ENCODE measurements at places on chromosomes 12 and 14. TPM values are rescaled to one million over a fixed set of nuclear protein-coding genes. Genes with fewer than 3 reads are reported as not detected.
A peak's percentile ranks its signal among the peaks of the same experiment; 100 is the strongest.

FAIM2 gene
- total RNA-seq: not detected

DNA sequence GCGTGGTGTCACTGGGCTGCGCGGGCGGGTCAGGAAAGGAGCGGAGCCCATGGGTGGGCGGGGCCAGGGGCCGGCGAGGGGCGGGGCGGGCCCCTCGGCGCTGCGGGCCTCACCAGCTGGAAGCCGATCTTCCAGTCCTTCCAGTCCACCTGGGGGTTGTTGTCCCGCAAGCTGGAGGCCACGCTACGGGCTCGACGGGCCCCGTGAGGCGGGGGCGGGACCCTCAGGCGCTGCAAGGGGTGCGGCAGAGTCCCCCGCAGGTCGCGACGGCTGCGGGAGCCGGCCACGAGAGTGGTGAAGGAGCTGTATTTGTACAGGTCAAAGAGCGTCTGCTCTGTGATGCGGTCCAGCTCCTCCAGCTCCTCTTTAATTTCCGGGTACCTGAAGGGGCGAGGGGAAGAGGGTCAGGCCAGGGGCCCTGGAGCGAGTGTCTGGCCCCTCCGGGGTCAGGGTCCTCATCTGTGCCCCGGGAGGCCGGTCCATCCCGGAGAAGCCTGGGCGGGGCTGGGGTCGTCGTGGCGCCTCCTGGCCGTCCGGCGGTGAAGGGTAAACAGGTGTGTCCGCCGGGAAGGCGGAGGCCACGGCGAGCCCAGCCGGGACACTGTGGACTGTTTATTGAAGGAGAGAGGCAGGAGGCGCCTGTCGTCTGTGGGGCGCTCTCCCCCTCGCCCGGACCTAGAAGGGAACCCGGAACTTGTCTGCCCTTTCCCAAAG, 11.9 kb downstream of the SCNN1A start:
- peak; percentile 81 for DNase-seq

BDKRB1 gene
- total RNA-seq: not detected

- DNase-seq: no peak
Observed at GRCh38 chr14:26993556-26993955, 395.7 kb upstream of the NOVA1 start.

DNA sequence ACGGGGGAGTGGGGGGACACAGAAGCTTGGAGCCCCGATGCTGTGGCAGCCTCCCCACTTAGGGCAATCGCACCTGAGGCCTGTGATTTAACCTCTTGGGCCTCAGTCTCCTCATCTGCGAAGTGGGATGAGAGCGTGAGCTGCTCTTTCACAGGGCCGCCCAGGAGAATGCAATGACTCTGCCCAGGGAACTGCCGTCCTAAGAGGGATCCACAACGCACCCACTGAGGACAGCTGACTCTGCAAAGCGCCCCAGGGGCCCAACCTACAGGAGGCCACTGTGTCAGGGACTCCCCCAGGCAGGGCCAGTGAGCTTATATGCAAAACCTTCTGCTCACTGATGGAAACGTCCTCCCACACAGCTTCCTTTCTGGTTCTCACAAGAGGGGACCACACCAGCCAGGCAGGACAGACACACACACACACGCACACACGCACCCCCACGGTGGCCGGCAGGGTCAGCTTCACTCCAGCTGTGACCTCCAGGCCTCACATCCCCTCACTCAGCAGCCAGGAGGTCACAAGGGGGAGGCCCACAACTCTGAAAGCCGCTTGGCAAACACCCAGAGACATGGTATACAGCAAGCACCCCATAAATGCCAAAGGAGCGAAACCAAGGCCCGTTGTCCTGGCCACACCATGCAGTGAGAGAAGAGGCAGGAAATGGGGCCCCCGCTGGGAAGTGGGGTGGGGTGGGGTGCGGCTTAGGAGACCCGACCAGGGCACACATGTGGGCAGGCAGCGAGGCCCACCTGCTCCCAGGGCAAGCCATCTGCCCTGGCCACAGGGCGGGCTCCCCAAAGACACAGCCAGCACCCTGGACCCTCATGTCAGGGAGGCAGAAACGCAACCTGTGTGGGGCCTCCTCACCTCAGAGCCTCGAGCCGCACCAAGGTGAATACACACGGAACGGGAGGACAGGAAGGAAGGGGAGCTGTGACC, 73.3 kb downstream of the NCOR2 start:
- DNase-seq: no peak

DNA sequence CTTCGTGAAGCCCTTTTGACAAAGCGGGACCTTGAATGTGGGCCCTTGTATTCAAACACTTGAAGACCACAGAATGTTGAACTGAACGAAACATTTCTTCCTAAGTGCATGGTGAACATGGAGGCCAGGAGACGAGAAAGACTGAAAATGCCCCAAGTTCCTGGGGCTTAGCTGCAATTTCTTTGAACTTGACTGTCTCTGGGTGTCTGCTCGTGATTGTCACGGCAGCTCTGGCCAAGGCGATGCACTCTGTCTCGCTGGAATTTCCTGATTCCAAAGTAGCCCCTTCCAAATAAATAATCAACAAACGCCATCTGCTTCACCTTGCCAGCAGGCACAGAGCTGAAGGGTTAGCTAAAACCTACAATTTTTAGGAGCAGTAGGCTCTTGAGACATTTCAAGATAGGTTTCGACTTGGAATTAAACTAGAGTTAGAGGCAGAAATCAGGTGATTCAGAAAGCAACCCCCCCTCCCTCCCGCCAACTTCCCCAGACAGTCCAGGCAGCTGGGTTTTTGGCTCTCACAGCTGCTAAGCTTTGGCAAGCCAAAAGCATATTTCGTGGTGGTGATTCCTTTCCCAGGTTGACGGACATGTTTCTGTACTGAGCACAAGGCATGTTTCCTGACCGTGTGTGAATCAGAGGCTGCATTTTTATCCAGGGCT, 13.5 kb upstream of the IRF2BPL start:
- no peak for DNase-seq

GRCh38 chr12:93612776-93613175, 40.3 kb downstream of the SOCS2 start:
- DNase-seq: no peak

- no peak for DNase-seq
Observed at GRCh38 chr12:103547376-103547775, 39.7 kb upstream of the STAB2 start.

GRCh38 chr14:24434676-24435075, 4.9 kb downstream of the KHNYN start:
- DNase-seq: no peak

PDE6H gene
- not detected for total RNA-seq

DNA sequence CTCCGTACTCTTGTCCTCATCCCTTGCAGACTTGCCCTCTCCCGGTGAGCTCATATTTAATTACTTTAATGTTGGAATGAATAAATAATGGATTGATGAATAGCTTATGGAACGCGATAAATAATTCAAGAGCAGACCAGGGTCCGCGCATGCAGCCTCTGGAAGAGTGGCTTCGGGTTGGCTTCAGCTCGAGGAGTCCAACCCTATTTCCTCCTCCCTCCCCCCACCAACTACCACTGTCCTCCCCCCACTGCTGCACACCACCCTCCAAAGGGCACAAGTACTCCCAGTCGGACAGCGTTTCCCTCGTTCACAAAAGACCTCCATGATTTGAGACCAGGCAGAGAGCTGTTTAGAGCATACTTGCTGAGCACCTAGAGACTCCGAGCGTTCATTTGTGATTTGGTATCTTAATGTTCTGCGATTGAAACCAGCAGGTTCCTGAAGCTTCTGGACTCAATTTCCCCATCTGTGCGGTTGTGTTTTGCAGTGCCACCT, 647 bp upstream of the SIX1 start:
- no peak for DNase-seq

- DNase-seq: no peak
Observed at GRCh38 chr12:77382096-77382742, 316.9 kb upstream of the E2F7 start.

- DNase-seq: peak; percentile 71
Observed at GRCh38 chr12:69900720-69901131, 75.7 kb downstream of the MYRFL start.

DNA sequence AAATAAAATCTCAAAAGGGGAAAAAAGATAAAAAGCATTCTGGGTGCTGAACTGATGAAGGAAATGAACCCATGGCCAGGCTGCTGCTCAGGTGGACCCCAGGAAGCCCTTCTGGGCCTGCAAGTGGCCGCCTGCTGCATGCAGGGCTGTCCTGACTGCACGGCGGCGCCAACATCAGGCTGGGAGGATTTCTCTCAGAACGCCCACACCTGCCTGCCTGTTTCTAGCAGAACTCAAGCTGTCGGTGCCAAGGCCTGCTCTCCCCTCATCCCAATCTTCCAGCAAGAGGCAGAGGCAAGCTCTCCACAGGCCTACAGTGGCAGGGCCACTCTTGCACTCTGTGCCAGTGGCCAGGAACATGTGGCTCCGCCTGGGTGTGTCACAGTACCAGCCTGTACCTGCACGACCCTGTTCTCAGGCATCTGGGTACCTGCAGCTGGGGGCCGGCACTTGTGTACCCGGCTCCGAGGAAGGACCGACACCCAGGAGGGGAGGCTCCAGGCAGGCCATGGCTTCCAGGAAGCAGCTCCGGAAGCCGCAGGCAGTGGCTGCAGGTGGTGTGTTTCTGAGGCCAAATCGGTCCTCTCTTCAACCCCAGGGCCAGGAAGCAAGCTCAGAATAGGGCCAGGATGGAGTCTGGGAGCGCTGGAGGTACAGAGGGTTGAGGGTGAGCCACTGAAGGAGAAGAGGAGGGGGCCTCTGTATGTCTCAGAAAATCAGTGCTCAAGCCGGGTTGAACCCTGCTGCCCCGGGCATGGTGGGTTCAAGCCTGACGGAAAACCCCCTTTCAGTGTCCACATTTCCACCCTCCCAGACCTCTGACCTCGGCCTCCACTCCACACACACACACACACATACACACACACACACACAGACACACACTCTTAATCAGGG, 2.5 kb upstream of the INF2 start:
- DNase-seq: no peak

- DNase-seq: no peak
Observed at GRCh38 chr12:82438356-82438755, 80.0 kb downstream of the METTL25 start.

- DNase-seq: peak; percentile 75
Observed at GRCh38 chr12:43835656-43836474, at the start of gene TMEM117. TMEM117 (plus strand) TSS chr12:43836081.

OR4E2 gene
- total RNA-seq: not detected

- no peak for DNase-seq
Observed at GRCh38 chr12:123996581-123996980, 23.6 kb downstream of the ZNF664 start.

GRCh38 chr12:29053567-29053966, 95.5 kb upstream of the FAR2 start:
- DNase-seq: no peak

- DNase-seq: peak; percentile 35
Observed at GRCh38 chr12:99983456-99984258, 1.1 kb downstream of the ANKS1B start.

GRCh38 chr12:69471667-69472385, 1.6 kb downstream of the FRS2 start:
- no peak for DNase-seq

DNA sequence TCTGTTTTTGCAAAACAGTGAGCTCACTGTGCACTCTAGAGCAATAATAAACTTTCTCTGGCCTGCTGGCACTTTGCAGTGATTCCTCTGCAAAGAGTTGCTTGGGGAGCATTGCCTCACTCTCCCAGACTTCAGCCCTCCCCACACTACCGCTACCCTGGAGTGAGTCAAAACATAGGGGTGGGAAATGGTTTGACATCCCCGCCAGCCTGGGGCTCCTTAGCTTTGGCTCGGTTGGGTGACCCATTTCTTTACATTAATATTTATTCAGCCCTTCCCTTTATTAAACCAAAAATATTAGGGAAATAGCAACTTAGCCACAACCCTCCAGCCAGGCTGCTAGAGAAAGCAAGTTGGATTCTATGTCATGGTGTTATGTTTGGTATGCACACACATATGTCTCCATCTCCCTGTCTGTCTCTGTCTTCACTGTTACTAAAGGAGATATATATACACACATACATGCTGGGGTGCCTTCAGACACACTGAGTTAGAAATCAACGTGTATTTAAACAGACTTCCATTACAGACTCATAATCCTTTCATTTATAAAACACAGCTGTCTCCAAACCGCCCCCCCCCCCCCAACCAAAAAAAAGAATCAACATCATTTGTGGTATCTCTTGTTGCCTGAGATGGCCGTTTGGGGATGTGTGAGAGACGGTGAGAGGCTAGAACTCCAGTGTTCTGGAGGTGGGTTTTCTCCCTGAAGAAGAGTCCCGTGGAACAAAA, 3.4 kb upstream of the IRF2BPL start:
- no peak for DNase-seq

- DNase-seq: peak; percentile 87
Observed at GRCh38 chr14:103103461-103104388, 9.2 kb downstream of the EXOC3L4 start.

DNA sequence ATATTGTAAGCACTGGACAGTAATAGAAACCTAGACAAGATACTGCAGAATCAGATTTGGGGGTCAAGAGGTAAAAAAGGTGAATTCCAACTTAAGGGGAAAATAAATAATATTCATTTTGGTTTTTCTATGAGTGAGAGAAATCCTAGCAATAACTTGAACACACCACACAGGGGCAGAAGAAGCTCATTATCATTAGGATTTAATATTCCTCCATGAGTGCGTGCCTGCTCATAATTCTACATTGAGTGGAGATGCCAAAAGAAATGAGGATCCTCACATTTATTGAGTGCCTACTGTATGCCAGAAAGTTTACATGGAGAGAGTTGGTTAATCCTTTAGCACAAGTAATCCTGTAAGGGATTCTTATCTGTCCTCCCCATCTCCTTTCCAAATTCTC, 40.5 kb upstream of the C14orf132 start:
- DNase-seq: no peak

DNA sequence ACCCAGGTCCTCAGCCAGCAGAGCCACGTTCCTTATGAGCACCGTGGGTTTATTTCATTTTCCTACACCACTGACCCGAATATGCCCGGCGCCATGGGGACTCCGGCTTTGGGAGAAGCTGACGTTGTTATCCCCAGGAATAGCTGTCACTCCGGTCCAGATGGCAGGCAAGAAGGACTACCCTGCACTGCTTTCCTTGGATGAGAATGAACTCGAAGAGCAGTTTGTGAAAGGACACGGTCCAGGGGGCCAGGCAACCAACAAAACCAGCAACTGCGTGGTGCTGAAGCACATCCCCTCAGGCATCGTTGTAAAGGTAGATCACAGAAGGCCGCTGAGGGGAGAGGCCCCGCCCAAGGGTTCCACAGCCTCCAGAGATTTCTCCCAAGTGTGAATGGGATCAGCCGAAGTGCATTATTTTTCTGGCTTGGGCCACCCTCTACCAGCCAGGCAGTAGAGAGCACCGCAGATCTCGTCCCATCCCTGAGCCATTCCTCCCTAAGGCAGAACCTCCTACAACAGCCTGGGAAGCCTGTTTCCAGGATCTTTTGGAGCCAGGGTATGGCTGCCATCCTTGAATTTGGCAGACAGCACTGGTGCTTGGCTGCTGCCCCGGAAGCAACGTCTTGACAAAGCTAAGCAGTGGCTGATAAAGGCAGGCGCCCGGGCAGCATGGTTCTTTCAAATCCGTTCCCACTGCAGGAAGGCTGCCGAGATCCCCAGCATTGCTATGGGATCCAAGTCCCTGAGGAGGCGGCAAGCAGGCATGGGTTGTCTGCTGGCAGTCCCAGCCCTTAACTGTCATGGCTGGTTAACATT, 17.8 kb downstream of the CDK2AP1 start:
- no peak for DNase-seq

GRCh38 chr12:57539-57938, 9.0 kb upstream of the IQSEC3 start:
- no peak for DNase-seq

- DNase-seq: no peak
Observed at GRCh38 chr14:35814371-35815005, 5.4 kb upstream of the RALGAPA1 start.
